ENCODE measurements at places on chromosomes 2 and 18. TPM values are rescaled to one million over a fixed set of nuclear protein-coding genes. Genes with fewer than 3 reads are reported as not detected.

The IL36G gene
- not detected for total RNA-seq

The KRTCAP3 gene
- total RNA-seq, result 4.6 TPM

The CFAP65 gene
- not detected for total RNA-seq

The SIGLEC15 gene
- not detected for total RNA-seq

The PRSS56 gene
- not detected for total RNA-seq

The DCDC2C gene
- total RNA-seq, result not detected

The CHRND gene
- total RNA-seq, result not detected

The MEP1B gene
- total RNA-seq, result not detected

The ADD2 gene
- not detected for total RNA-seq

The CCDC121 gene
- 3.3 TPM for total RNA-seq

The NTSR2 gene
- total RNA-seq, result not detected

The ZNF142 gene
- total RNA-seq, result 31.4 TPM

The CTLA4 gene
- total RNA-seq, result not detected

The REG3G gene
- not detected for total RNA-seq

The POMC gene
- 0.69 TPM for total RNA-seq

The CLEC4F gene
- not detected for total RNA-seq

The WDSUB1 gene
- total RNA-seq, result 7.3 TPM

The REEP1 gene
- 0.53 TPM for total RNA-seq

The CBLN2 gene
- total RNA-seq, result 1.1 TPM

The STK11IP gene
- 20.2 TPM for total RNA-seq

The STARD6 gene
- not detected for total RNA-seq

The ITPRIPL1 gene
- total RNA-seq, result 4.6 TPM

The KCNS3 gene
- total RNA-seq, result 2.4 TPM

The PLGLB1 gene
- 0.75 TPM for total RNA-seq

The EVA1A gene
- 59.7 TPM for total RNA-seq

The SP140L gene
- total RNA-seq, result 21.4 TPM
